ENCODE measurements at places on chromosomes 13 and 19.
A peak's percentile ranks its signal among the peaks of the same experiment; 100 is the strongest.

GRCh38 chr13:85724546-85725432 lies 74.4 kb downstream of the SLITRK6 start:
- no peak for DNase-seq

DNA sequence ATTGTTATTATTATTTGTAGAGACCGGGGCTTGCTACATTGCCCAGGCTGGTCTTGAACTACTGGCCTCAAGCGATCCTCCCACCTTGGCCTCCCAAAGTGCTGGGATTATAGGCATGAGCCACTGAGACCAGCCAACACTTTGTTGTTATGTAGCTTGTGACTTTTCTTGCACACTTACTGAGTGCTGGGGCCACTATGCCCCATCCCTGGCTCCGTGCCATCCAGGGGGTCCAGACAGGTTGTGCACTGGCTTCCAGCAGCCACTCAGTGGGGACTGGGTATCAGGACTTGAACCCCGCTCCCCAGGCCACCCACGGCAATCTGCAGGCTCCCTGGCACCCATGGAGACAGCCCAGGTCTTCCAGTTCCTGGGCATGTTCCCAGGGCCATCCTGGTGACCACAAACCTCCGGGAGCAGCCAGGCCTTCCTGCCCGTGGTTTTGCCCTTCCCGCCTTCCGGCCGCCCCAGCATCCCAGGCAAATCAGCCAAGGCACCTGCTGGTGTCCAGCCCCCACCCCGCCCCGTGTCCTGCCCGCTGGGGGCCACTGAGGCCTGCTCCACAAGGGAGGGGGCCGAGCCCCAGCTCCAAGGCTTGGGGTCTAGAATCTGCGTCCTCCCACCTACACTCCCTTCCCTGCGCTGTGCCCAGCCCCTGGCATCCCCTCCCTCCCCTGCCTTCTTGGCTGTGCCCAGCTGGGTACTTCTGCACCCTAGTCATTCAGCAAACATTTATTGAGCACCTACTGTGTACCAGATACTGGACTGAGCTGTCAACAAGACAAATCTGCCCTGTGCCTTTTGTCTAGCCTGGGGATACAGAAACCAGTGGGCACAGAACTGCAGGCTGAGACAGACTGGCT lies 23.7 kb upstream of the SEMA6B start:
- no peak for DNase-seq

- no peak for DNase-seq
These were observed 4.6 kb upstream of the RFXAP start for GRCh38 chr13:36814465-36814864.

- no peak for DNase-seq
These were observed 3.1 kb downstream of the ATP12A start for GRCh38 chr13:24683351-24683750.

DNA sequence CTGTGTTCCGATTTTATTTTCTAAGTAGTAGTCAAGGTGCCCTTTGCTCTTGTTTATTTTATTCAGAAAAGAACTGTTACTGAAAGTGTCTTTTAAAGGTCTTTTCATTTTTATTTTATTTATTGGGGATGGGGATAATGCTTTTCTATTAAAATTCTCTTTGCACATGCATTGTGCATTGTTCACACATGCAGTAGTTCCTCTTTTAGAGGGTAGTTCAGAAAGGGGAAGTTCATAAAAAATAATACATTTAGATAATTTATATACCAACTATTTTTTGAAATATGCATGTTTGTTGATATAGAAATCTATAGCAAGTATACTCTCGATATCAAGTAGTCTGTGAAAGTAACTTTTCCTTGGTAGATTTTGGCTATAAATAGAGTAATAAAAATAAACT lies 3.5 kb downstream of the GPC5 start:
- DNase-seq, result no peak

DNA sequence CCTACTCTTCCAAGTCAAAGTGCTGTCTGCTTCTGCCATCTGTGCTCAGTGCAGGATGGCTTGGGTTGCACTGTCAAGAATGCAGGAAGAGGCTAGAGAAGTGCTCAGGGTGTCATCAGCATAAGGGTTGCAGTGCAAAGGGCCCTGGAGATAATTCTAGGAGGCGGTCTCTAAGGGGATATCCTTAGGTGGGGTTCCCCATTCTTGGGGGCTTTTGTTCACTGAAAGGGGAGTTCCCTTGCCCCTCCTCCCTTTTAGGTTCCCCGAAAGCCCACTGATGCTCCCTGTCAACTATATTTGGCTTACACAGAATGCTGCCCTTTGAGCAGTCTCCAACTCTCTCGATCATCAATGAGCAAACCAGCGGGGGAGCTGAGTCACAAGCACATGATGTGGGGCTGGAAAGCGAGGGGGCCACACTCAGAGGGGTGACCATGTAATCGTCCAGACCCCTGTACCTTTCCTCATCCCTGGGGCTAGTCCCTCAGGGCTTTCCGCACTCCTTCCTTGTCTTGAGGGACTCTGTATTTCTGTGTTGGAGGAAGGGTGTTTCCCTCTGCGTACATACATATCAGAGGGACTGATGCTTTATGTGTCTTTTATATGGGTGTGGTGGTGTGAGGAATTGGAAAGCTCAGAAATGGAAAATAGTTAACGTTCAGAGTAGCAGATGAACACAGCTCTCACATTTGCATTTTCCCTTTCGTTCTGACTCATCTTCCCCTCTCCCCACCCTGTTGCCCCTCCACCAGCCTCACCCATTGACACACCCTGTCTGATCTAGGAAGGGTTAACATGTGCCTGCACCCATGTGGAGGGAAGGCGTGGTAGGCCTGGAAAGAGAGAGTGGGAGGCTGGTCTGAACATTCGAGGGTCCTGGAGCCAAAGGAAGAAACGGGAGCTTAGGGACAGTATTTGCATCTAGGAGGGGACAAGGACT lies 6.7 kb downstream of the ZBTB32 start:
- DNase-seq, result no peak

GRCh38 chr19:27765912-27766725 lies 1446.8 kb downstream of the UQCRFS1 start:
- no peak for DNase-seq

GRCh38 chr13:27014406-27015359 lies 156.9 kb downstream of the USP12 start:
- no peak for DNase-seq

DNA sequence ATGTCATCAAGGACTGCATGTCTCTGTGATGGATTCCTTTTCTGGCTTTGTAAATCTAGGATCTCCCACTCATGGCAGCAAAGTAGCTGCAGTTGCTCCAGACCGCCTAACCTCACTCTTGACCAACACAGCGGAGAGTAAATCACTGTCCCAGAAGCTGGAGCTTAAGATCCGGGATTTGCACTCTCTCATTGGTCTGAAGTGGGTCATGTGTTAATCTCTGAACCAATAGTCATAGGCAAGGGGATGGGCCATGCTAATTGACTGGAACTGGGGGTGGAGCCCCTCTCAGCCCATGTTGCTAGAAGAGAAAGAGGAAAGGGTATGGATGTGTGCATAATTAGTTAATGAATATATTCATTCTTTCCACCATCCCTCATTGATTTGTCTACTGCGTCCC lies 34.0 kb downstream of the VAV1 start:
- no peak for DNase-seq

GRCh38 chr13:109033090-109033489 lies 403.7 kb downstream of the MYO16 start:
- no peak for DNase-seq

- no peak for DNase-seq
These were observed 2.0 kb upstream of the PTOV1 start for GRCh38 chr19:49848938-49849337.

- peak; percentile 75 for DNase-seq
These were observed 2.2 kb upstream of the TBXA2R start for GRCh38 chr19:3608750-3609322.

- DNase-seq, result peak; percentile 4
These were observed 990 bp downstream of the LMTK3 start for GRCh38 chr19:48510421-48511268.

- DNase-seq, result no peak
These were observed 3.2 kb downstream of the LHFPL6 start for GRCh38 chr13:39599842-39600241.

DNA sequence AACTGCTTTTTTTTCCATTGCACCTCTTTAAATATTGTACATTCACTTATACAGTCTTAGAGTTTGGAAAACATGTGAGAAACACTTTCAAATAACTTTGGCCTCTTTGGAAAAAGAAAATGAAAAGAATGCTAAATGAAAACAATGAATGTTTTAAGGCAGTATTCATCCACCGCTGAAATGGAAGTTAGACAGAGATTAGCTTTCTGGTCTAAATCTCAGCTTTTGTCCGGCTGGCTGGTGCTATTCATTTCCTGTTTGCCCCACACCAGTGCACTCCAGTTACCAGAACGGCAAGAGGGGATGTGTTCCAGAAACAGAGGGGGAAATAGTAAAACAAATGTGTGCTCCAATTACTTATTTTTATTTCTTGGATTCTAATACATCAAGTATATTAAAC lies 1201.3 kb downstream of the EFNB2 start:
- DNase-seq, result no peak

GRCh38 chr19:35041548-35042055 lies at the start of gene HPN:
Gene HPN (plus strand): TSS chr19:35041721. CDS start chr19:35042507, 786 bp downstream.
- no peak for DNase-seq

GRCh38 chr13:29073755-29074154 lies 253.6 kb downstream of the MTUS2 start:
- no peak for DNase-seq

DNA sequence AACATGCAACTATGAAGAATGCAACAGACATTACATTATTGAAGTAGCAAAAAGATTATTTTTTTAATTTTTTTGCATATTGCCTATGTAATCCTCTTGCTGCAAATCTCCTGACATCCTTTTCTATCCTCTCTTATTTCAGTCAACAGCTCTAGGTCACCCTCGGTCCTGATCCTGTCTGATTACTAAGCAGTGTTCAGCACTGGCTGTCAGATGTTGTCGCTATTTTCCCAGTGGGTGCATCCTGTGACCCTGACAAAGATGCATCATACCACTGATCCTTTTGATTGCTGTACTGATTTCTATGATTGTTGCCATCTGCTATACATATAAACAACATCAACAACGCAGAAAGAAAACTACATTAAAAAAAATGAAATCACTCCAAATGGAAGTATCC lies 443.7 kb upstream of the PRR20A start:
- no peak for DNase-seq

DNA sequence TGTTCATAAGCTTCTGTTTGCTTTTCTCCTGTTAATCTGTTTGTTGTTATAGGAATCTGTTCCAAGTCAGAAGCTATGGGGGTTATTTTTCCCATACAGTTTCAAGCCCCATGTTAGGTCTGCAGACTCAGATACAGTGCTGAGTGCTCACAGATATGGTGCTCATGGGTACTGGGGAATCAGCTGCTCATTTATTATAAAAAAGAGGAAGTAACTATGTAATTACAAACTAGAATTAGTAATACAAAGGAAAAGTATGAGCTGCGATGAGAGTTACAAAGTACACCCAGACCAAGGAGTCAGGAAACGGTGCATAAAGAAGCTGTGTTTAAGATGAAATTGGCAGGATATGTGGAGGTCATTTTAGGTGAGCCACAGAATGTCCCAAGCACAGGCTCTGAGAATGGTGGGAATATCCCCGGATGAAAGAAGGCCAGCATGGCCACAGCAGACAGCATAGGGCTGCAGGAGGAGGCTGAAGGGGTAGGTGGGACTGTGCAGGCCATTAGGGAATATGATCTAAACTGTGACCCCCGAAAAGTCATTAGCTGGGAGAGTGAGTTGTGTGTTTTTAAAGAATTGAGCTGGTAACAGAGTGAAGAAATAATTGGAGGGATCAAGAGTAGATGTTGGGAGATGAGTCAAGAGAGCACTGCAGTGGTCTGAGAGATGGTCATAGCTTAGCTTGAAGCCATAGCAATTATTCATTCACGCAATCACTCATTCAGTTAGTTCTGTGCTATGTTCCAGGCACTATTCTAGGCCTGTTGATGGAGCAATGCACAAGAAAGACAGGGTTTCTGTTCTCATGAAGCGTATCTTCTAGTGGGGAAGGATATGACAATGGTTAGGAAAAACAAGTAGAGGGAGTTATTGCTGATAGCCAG lies 177.4 kb upstream of the UBL3 start:
- DNase-seq, result no peak

DNA sequence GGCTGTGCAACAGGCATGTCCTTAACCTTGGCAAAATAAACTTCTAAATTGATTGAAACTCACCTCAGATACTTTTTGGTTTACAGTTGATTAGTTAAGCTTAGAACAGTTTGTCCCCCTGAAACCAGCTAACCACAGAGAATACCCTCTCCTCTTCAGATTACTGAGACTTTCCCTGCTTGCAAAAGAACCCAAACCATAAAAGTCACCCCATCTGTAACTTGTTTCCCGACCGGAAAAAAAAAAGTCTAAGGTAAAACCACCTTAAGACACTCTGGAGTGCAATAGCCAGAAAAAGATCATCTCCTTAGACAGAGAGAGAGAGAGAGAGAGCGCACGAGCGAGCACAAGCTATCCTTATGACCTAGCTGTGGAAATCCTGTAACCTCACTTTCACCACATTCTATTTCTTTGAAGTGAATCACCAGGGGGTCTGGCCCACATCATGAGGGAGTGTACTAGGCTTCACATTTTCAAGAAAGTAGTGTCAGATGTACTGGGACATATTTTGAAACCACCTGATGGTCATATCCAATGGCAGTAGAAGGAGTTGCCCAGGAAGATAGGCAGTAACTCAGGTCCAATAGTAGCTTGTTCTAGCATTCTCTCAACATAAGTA lies 11.1 kb upstream of the GTF2F2 start:
- DNase-seq, result no peak

DNA sequence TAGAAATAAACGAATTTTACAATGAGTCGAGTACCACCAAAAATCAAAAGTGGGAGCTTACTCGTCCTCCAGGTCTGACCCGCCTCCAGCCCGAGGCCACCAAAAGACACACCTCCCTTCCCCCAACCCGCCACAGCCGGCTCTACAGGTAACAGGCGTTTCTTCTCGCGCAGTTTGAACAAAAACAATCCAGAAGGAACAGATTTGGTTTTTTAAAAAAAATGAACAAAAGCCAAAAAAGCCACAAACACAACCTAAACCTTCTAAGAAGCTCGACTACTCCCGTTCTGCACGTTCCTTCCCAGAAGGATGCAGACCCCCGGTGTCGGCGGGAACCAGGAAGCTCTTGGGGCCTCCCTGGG lies 671 bp downstream of the ZDHHC20 start:
- no peak for DNase-seq

GRCh38 chr13:49664606-49665005 lies 26.7 kb downstream of the EBPL start:
- no peak for DNase-seq

- no peak for DNase-seq
These were observed 5.6 kb downstream of the ICAM5 start for GRCh38 chr19:10295305-10295846.

GRCh38 chr19:6032827-6033226 lies 54.9 kb upstream of the RANBP3 start:
- DNase-seq, result no peak

- DNase-seq, result peak; percentile 40
These were observed 11.9 kb upstream of the PRKD2 start for GRCh38 chr19:46728693-46729339.

Data from GDM1 (cell line).